Stimulated activated CD8-positive, alpha-beta memory T cell treated with anti-CD3 and anti-CD28 coated beads, Interleukin-2, amount 100 ng/mL, for 1 hour (primary cell): ENCODE measurements at places on chromosomes 16 and 17.

GRCh38 chr16:77406680-77407079 is 28.2 kb downstream of the ADAMTS18 start:
- no peak for DNase-seq

GRCh38 chr16:68488554-68488953 is 40.2 kb upstream of the SMPD3 start:
- DNase-seq: no peak

DNA sequence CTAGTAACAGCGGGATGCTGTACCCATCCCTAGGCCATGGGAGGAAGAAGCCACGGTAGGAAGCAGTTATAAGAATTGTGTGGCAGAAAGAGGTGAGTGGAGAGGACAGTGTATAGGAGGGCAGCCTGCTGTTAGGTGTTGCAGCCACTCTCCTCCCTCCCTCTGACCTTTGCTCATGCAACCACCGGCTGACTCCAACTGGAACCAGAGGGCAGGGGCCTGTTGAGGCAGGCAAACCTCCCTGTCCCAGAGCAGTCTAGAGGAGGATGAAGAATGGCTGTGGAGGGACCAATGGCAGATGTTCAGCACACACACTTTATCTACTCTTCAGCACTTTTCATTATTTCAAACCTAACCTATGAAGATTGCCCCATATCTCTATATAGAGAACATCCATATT is 2.2 kb downstream of the TXNL4B start:
- no peak for DNase-seq

- DNase-seq: no peak
Measured at GRCh38 chr17:78473951-78474613, 95.6 kb downstream of the PGS1 start.

GRCh38 chr16:78705694-78706093 is 606.2 kb downstream of the WWOX start:
- no peak for DNase-seq

- DNase-seq: no peak
Measured at GRCh38 chr16:58187665-58188421, 10.1 kb downstream of the CSNK2A2 start.

- no peak for DNase-seq
Measured at GRCh38 chr16:23869052-23869451, 33.3 kb downstream of the PRKCB start.

DNA sequence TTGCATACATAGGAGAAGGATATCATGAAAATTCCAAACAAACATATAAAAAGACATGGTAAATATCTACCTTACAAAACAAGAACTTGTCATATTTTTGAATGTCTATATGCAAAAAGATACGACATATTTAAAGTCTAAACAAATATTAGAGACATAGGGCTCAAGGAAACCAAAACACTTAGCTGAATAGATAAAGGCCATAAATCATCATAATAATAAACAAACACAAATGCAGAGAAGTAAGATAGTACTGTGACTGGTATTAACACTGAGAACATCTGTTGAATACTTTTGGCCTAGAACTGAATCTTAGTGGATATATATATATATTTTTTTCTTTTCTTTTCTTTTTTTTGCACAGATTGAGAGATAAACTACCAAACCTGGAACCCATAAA is 435.8 kb downstream of the KCNJ18 start:
- DNase-seq: no peak

- DNase-seq: no peak
Measured at GRCh38 chr17:3960764-3961163, 3.5 kb downstream of the ATP2A3 start.

GRCh38 chr17:4998027-4998731 is 429 bp downstream of the KIF1C start:
- no peak for DNase-seq

- no peak for DNase-seq
Measured at GRCh38 chr16:12793865-12794240, 9.8 kb downstream of the CPPED1 start.

GRCh38 chr16:30113711-30114333 is 485 bp upstream of the GDPD3 start:
- no peak for DNase-seq

GRCh38 chr16:66899945-66900710 is 18.6 kb downstream of the CDH16 start:
- DNase-seq: no peak

DNA sequence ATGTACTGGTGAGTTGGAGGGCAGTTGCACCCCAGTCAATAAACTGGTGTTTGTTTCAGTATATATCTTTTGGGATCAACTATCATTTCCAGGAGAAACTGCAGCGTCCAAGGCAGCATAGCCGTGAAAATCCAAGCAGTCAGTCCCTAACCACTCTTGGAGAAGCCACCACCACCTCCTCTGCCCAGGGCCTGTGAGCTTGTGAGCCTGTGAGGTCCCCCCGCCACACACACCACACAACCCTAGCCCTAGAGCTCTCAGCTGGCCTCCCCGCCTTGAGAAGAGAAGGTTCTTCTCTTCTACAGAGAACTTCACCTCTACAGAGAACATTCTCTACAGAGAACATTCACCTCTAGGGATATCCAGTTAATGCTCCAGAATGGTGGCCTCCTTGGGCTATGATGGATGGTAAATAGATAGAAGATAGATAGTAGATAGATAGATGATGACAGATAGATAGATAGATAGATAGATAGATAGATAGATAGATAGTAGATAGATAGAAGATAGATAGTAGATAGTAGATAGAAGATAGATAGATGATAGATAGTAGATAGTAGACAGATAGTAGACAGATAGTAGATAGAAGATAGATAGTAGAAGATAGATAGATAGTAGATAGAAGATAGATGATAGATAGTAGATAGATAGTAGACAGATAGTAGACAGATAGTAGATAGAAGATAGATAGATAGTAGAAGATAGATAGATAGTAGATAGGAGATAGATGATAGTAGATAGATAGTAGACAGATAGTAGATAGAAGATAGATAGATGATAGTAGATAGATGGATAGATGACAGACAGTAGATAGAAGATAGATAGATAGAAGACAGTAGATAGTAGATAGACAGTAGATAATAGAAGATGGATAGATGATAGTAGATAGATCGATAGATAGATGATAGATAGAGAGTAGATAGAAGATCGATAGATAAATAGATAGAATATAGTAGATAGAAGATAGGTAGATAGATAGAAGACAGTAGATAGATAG is 13.7 kb downstream of the ALOX15B start:
- no peak for DNase-seq

- no peak for DNase-seq
Measured at GRCh38 chr17:69339937-69340336, 13.0 kb upstream of the ABCA5 start.

DNA sequence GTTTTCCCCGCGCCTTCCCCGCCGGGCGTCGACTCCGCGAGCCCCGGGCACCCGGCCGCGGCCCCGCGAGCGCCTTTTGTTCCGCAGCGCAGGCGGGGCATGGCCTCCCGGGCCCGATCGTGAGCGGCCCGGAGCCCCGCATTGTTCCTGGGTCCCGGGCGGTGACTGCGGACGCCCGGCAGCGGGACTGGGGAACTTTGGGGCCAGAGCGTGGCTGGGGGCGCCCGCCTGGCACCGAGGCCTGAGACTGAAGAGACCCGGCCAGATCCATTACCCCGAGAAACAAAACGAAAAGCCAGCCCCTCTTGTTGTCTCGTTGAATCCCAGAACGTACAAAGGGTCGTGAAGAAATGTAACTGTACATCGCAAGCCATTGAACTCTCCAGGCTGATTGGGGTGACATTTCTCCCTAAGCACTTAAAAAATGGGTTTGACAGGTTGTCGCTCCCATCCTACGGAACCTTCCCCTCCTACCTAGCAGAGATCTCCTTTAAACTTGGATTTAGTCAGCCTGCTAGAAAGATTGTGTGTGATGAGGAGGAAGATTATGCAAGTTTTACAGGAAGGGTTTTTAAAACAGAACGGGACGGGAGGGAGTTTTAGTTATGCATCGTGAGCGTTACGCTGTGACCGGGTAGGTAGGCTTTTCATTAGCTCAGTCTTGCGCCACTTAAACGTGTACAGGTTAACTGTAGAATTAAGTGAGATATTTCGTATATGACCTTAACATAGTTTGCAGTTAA is 825 bp downstream of the METTL9 start:
- no peak for DNase-seq

DNA sequence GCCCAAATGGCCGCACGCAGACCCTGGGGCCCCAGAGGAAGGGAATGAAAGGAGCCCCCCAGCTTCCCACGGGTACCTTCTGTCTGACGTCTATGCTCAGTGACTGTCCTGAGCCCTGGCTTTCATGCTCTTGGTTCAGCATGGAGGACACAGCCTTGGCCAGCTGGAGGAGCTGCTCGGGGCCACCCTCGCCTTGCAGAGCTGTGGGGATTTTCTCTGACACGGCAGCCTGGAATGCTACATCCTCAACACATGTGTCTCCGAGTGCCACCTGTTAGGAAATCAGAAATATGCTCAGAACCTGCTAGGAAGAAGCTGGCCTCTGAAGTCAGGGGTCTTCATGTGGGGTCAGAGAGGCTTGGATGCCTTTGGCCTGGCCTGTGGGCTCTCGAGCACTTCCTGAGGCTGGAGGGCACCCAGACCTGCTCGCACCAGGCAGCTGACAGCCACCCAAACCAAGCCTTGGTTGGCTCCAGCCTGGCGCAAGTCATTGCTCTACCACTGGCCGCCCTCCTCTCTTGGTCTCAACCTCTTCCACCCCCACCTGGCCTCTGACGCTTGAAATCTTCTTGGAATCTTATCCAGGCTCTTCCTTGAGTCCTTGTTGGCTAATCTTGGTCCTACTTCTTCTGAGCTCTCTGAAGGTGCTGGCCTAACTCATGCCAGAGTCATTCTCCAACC is 63.7 kb upstream of the BCO1 start:
- DNase-seq: no peak

GRCh38 chr17:781805-782731 is at the start of the genes GLOD4 and MRM3:
GLOD4 (minus strand) TSS chr17:782280; CDS start chr17:782255, 25 bp downstream.
MRM3 (plus strand) TSS chr17:782353; CDS start chr17:782379, 26 bp downstream.
- DNase-seq: peak; percentile 94

DNA sequence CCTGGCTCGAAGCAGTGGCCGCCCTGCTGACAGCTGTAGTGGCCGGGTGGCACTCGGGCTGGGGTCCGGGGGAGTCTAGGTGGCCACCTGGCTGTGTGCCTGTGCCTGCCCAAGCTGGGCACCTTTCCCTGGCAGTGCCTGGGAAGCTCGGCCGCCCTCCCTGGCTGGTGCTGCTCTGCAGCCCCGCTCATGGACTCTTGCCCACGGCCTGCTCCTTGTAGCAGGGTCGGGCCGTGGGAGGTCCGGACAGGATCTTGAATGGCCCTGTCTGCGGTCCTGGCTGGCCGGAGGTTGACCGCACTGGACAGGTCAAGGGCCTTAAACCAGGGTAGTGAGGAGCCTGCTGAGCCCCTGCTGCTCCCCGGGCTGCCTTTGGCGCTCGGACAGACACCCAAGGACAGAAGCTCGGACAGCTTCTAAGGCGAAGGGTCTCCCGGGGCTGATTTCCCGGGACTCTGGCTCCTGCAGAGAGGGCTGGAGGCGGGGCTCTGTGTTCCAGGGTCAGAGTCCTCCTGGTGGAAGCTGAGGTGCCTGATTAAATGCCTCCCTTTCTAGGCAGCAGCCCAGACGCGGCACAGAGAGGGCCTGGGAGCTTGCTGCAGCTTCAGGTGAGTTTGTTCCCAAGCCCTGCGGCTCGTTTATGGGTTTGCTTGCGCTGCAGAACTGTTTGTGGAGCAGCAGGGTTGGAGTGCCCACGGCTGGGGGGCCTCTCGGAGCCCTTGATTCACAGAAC is 6.0 kb downstream of the CAPN15 start:
- no peak for DNase-seq

GRCh38 chr16:65981057-65981456 is 385.4 kb upstream of the CDH5 start:
- no peak for DNase-seq

DNA sequence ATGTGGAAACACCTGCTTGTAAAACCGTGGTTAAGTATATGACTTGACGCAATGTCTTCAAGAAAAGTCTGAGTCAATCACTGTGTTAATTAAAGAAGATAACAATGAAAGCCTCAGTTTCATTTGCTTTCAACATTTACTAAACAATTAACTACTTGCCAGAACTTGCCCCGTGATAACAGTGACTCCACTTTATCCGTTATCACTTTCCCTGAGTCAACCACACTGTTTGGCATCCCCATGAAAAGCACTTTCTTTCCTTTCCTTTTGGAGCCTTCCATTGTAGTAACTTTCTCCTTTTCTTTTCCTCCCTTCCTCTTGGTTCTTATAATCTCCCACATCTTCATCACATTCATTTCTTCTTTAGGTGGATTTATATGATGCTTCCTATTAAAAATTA is 435.1 kb upstream of the GOT2 start:
- DNase-seq: no peak

DNA sequence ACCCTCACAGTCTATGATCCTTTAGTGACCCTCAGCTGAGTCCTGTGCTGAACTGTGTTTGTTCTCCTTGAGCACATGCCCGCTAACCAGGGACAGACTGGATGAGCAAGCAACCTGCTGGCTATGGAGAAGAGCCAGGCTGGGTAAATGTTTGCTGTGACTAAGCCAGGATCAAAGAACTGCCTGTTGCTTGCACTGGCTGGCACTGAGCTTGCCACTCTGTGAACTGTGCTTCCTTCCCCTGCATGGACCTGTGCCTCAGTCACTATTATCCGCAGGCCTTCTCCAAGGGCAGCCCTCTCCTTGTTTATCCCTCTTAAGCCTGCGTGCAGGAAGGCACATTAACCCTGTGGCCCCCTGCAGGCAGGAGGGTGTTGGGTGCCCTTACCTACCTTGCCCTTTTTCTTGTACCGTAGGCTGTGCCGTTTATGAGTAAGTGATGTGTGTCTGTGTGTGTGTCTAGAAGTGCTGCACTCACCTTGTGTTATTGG is 7.4 kb downstream of the PNPO start:
- DNase-seq: no peak

DNA sequence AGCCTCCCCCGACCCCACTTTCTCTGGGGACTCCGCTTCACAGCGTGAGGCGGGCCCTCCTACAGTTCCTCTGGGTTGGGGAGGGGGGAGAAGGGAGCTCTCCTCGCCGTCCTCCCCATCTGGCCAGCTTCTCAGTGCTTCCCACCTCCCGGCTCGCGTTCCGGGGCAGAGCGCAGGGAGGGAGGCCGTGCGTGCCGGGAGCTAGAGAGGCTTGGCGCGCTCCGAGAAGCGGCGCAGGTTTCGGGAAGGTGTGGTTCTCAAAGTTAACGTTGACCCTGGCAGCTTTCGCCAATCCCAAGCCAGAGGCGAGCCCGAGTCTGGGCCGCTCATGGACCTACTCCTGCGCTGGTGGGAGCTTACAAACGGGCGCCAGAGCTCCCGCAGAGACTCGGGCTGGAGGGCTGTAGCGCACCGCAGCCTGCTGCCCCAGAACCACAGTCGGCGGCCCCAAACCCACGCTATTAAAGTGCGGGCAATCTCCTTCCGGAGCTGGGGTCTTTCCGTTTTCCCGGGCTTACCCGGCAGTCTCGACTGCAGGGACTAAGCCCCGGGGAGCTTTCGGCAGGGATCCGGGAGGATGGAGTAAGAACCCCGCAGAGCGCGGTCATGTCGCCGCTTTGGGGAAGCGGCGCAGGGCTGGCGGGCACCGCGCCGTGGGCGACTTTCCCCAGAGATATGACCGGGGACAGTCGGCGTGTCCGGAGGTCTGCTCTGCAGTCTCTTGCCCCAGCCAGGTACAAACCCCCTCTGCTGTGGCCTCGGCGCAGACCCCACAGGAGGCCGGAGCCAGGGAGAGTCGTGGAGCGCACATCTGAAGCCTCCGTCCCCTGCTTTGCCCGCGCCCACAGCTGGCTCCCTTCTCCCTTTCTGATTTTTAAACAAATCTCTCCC is 787 bp downstream of the CDH11 start:
- no peak for DNase-seq

GRCh38 chr17:34068571-34068970 is 186.5 kb upstream of the CCL2 start:
- no peak for DNase-seq

GRCh38 chr17:21530311-21530710 is 154.2 kb downstream of the KCNJ12 start:
- DNase-seq: no peak

GRCh38 chr17:56098746-56099145 is 54.5 kb upstream of the ANKFN1 start:
- DNase-seq: no peak
